ENCODE measurements at places on chromosomes 2 and 18.

- no peak for DNase-seq
These were observed 19.5 kb upstream of the ERCC3 start for GRCh38 chr2:127313406-127313805.

DNA sequence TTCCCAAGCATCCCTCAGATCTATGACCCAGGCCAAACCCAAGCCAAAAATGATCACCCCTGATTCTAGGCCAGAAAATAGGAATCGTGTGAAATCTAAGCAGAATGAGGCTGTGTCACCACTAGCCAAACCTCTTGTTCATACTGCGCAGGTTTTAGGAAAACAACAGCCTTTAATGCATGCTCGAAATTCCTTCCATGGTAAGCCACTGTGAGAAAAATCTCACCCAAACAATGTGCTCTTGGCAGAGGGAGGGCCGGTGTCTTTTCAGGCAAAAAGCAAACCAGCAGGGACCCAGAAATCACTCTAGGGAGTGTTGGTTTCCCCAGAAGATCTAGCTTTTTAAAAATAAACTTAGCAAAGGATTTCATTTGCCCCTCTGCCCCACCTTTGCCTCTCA is 71.2 kb upstream of the FOSL2 start:
- DNase-seq: no peak

- DNase-seq: no peak
These were observed 62.6 kb downstream of the CERKL start for GRCh38 chr2:181594322-181594721.

DNA sequence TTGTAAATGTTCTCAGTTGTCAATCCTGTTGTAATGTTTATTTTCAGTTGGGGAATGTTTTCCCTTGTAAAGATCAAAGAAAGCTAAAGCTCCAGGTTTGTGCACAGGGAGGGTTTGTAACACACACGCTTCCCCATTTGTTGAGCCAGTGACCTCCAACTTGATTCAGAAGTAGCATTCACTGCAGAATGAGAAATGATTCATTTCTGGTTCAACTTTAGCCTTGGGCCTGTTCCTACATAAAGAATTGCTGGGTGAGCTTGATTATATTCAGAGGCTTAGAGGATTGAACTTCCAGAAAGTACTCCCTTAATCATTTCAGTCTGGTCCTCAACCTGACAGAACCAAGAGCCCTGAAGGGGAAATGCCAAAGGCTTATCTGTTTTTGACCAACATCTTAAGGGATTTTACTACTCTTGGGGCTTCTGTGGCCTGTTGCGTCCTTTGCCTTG is 70.6 kb upstream of the CAVIN2 start:
- DNase-seq: no peak

DNA sequence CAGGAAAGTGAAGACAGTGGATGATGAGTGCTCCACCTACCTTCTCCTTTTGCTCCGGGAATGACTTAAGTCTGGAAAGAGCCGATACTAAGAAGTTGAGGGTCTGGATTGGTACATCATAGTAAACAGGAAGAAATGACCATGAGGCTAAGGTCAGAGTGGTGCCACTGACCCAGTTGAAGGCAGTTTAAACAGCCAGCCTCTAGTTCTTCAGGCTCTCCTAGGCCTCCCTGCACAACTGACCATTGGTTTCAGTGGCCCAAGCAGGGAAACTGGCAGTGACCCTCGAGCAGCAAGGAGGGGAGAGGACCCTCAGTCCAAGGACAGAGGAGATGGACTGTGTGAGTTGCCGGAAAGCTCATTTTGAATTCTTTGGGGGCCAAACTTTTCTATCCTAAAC is 119.1 kb downstream of the MAP4K4 start:
- DNase-seq: no peak

GRCh38 chr2:183126635-183127034 is 2.4 kb downstream of the NUP35 start:
- no peak for DNase-seq

DNA sequence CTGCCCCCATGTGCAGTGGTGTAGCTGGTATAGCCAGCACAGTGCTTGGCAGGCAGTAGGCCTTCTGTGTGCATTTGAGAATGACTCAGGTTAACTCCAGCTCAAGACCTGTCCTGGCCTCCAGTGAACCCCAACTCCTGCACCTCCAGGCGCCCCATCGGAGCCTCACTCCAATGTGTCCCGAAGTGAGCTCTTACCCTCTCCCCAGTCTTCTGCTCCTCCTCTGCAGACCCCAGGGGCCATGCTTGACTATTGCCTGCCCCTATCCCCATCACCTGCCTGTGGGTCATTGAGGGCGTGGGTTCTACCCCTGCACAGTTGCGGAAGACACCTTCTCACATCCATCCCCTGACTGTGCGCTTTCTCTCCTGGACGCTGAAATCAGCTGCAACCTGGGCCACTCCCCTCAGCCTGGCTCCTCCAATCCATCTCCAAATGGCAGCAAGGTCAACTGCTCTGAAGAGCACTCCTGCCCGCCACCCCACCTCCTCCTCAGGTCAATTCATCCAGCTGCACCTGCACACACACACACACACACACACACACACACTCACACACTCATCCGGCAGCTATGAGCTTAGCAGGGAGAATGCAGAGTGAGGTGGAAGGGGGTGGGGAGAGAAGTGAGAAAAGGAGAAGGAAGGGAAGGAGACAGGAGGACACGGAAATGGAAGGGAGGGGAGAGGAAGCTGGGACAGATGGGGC is 130.3 kb upstream of the GLI2 start:
- no peak for DNase-seq

GRCh38 chr18:48018851-48019250 is 88.4 kb upstream of the SMAD2 start:
- no peak for DNase-seq

GRCh38 chr18:22173928-22174301 is 4.5 kb downstream of the GATA6 start:
- no peak for DNase-seq

GRCh38 chr2:188870289-188870688 is 103.9 kb upstream of the COL3A1 start:
- no peak for DNase-seq

DNA sequence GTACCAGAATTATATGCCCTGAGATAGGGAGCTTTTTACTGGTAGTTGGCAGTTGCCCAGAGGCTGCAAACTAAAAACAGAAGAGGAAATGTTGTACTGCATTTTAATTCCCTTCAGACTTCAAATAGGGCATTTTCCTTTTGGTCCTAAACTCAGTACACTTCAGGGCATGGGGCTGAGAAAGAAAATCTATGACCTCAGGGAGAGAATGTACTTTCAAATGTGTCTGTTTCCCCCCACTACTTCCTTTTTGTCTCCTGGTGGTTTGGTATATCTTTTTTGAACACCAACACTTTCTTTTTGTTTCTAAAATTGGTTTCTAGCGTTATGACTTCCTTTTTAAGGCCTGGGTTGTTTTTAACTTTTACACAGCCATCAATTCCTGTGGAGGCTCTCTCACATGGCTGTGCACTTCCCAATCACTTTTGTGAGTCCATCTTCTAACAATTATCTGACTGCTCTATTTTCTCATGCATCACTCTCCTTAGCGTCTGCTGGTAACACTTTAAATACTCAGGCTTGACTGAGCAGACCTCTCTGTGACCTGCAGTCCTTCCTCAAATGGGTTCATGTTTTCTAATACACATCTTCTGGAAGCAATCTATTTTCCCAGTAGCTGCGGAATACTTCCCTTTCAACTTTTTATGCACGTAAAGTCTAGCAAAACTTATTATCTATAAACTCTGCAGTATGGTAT is 596.0 kb downstream of the LRP1B start:
- DNase-seq: no peak

DNA sequence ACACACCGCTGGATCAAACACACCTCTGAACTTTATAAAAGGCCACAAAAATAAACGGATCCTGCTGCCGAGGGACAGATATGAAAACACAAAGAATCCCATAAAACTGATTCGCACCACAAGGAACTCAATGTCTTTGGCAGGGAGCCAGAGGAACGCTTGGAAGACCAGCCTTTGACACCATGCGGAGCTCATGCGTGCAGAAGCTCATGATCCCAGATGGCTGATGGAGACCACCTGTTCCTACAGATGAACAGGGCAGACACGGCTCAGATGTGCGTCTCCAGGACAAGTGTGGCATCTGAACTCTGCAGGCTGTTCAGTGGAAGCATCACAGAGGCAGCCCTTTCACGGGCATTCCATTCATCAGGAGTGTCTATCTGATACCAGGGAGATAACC is 24.9 kb downstream of the COPS9 start:
- no peak for DNase-seq

DNA sequence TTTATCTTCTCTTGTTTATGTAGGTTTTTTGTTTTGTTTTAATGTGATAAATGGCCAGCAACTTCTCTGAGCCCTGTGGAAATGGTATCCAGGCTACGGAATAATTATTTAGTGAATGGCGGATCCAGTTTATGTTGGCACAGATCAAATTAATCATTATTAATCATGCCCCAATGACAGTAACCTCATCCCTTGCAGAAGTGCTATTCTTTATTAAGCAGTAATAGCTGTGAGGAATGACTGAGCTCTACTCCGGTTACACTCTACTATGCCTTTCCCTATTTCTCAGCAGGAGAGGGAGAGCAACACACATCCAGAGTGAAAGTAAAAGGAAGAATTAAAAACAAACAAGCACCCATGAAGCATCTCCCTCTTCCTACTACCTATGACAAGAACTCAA is 84.8 kb downstream of the SETBP1 start:
- DNase-seq: no peak

- no peak for DNase-seq
These were observed 78.5 kb downstream of the PPP1R1C start for GRCh38 chr2:182064019-182064778.

GRCh38 chr2:127585270-127585807 is 49.9 kb downstream of the MYO7B start:
- no peak for DNase-seq

GRCh38 chr18:79111483-79111882 is 42.3 kb downstream of the ATP9B start:
- DNase-seq: no peak

DNA sequence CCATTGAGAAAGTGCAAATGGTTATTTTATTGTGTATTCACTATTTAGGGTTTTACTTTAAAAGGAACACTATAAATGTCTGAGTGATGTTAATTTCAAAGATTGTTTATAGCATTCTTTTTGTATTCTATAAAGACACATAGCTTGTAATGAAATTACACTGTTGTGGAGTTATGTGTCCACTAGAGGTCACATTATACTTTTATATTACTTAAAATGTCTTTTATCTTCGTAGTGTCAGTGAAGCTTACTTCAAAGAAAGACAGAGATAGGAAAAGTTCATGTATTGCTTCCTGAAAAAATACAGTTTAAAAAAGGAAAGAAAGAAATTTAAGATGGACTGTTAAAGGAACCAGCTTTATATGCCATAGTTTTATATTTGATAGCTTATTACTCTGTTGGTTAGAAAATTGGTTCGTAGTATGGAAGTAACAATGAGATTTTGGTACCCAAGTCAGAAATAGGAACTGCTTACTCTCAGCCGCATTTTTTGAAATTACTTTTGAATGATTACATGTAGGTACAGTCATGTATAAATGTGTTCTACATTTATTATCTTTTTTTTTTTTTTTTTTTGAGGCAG is 20.5 kb downstream of the APLF start:
- DNase-seq: no peak

GRCh38 chr18:58871514-58872420 is 7.1 kb downstream of the ZNF532 start:
- no peak for DNase-seq

GRCh38 chr2:37558623-37559022 is 112.8 kb downstream of the CDC42EP3 start:
- DNase-seq: no peak

- DNase-seq: no peak
These were observed 91.2 kb upstream of the KLHL29 start for GRCh38 chr2:23293731-23294130.

- no peak for DNase-seq
These were observed 34.7 kb upstream of the REEP1 start for GRCh38 chr2:86372133-86372532.

- no peak for DNase-seq
These were observed 50.6 kb upstream of the IKZF2 start for GRCh38 chr2:213202011-213202410.

- no peak for DNase-seq
These were observed 2158.6 kb upstream of the PIK3C3 start for GRCh38 chr18:39796393-39796792.

GRCh38 chr2:186559370-186559769 is 30.5 kb upstream of the ITGAV start:
- no peak for DNase-seq

- no peak for DNase-seq
These were observed 1.2 kb upstream of the BIN1 start for GRCh38 chr2:127108090-127108523.

DNA sequence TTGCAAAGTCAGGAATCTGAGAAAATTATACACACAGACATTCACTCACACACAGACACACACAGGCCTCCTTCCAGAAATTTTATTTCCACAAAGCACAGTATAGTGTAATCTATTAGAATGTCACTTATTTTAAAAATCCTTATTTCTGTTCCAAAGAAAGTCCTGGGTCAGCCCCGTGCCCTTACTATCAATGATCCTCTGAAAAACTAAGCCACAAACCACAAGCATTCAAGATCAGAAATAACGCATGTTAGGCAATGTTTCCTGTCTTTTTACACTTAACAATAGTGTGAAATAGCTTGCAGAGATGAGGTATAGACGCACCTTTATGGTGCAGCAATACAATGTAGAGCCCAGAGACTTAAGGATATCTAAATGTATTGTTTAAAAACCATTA is 25.8 kb downstream of the TBC1D8 start:
- no peak for DNase-seq

- no peak for DNase-seq
These were observed 31.8 kb downstream of the TGIF1 start for GRCh38 chr18:3481696-3482210.

- DNase-seq: no peak
These were observed 104.0 kb downstream of the GATA6 start for GRCh38 chr18:22273101-22274039.

GRCh38 chr2:108409768-108410167 is 32.0 kb downstream of the SULT1C4 start:
- no peak for DNase-seq

DNA sequence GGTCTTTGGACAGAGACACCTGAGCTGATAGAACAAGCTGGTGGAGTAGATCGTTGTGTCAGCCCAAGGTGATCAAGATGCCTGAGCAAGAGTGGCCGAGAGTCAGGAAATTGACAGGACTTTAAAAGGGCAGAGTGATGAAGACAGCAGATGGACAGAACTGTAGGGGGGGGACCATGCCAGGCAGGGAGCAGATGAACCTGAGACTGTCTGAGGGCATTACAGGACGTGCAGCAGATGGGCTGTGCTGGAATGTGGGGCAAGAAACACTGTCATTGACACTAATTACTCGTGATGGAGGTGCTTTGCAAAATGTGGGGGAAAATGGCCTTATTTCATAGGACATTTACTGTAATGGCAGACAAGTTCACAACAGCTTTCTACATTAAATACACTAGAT is 225.0 kb downstream of the THSD7B start:
- no peak for DNase-seq

- DNase-seq: no peak
These were observed 11.0 kb downstream of the ADRA2B start for GRCh38 chr2:96105152-96105915.

Data from cortex of kidney (tissue), 1 donor.